ENCODE measurements at places on chromosomes 11 and 22.
A peak's percentile ranks its signal among the peaks of the same experiment; 100 is the strongest.

GRCh38 chr11:83611031-83611430 is 324.9 kb upstream of the CCDC90B start:
- no peak for DNase-seq

DNA sequence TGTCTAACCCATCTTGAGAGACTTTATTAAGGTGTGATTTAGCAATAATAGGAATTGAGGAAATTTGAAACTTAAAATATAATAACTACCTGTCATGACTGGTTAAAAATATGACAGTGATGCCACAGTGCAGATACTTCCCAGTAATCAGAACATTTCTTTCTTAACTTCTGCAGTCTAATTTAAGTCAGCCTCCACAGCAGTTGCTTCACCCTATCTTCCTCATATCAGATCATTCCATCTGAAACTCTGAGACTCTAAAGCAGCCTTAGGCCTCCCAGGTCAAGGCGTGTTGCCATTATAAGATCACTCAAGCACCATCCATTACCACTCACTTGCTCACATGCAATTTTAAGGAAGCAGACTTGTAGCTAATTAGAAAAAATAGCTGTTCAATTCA is 302.2 kb downstream of the AASDHPPT start:
- DNase-seq, result no peak

DNA sequence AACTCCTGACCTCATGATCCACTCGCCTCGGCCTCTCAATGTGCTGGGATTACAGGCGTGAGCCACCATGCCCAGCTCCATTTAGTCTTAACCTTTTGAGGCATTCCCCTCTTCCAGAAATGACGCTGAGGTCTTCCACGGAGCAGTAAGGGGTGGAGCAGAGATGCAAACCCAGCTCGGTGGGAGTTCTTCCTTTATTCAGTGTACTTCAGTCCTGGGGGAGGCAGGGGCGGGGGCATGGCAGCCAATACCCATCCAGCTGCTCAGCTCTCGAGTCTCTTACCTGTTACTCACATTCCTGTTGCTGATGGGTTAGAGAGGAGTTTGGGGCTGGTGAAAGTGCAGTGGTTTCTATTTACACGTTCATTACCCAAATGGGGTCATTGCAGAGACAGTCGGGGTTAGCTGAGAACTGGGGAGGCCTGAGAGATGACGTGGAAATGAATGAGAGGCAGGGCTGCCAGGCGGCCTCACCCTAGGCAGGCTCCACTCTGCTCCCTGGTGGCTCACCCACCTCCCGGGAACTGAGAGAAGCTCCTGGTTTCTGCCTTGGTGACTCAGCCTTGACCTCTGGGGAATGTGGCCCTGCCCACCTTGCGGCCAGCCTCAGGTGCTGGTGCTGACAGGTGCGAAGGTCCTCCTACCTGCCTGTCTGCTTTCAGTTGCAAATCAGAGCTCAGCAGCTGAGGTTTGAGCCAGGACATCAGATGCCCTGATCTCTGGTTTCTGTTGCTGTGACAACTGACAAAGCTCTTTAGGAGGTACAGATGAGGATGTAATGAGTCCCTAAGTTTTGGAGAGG is 13.4 kb upstream of the ST14 start:
- DNase-seq, result no peak

DNA sequence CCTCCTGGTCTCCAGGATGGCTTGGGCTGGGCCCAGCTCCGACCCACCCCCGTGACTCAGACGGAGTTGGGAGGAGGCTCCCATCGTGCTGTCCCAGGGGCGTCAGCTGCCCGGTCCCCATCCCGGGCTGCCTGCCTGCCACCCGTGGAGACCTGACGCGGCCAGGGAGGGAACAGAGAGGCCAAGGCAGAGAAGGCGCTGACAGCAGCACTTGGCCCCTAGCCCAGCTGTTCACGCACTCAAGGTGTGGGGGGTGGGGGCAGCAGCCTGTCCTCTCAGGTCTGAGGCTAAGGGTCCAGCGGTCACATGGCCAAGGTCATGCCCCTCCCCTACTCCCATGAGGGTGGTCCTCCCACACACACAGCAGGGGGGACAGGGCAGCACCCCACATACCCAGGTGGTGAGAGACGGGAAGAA is 48.6 kb downstream of the ELFN2 start:
- no peak for DNase-seq

- DNase-seq, result no peak
These were observed 17.2 kb upstream of the MPZL2 start for GRCh38 chr11:118281284-118281683.

GRCh38 chr11:92941676-92942571 is 27.5 kb upstream of the MTNR1B start:
- no peak for DNase-seq

- DNase-seq, result no peak
These were observed 5.8 kb upstream of the PPIL2 start for GRCh38 chr22:21659864-21660525.

- DNase-seq, result no peak
These were observed 272.0 kb downstream of the BLID start for GRCh38 chr11:121844016-121844415.

DNA sequence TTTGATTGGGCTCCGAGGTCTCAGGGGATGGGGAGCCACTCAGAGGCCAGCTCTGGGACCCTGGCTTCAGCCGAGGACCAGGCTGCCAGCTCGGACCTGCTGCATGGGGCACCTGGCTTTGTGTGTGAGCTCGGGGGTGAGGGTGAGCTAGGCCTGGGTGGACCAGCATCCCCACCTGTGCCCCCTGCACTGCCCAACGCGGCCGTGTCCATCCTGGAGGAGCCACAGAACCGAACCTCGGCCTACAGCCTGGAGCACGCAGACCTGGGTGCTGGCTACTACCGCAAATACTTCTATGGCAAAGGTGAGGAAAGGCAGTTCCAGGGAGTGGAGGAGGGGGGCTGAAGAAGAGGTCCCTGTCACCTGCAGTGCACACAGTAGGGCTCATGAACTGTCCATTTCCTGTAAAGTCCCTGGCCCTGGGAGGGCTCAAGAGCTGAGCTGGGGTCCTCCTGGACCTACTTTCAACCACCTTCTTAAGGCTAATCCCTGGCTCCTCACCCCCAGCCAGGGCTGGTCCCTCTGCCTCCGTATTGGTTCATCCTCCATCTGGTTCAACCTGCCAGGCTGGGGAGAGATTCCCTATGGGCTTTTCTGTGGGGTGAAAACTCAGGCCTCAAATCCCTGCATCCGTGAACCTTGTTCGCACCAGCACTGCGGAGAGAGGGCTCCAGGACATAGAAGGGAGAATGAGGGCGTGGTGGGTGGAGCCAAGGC is 3.6 kb downstream of the SIPA1 start:
- DNase-seq, result no peak

GRCh38 chr11:124955035-124955434 is 1.0 kb downstream of the CCDC15 start:
- no peak for DNase-seq

DNA sequence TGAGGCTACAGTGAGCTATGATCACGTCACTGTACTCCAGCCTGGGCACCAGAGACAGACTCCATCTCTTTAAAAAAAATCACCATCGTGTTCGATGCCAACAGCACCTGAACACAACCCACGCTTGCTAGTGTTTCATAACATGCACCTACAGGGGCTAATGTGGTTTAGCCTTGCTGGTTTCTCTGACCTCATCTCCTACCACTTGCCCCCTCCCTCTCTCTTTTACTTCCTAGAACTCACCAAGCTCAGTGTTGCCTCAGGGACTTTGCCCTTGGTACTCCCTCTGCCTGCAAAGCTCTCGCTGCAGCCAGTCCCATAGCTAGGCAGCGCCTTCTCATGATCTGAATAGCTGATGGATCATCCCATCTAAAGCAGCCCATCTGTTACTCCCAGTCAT is 99.8 kb downstream of the FBXO7 start:
- DNase-seq, result no peak

GRCh38 chr11:72745511-72745910 is 6.7 kb downstream of the ARAP1 start:
- DNase-seq, result no peak

DNA sequence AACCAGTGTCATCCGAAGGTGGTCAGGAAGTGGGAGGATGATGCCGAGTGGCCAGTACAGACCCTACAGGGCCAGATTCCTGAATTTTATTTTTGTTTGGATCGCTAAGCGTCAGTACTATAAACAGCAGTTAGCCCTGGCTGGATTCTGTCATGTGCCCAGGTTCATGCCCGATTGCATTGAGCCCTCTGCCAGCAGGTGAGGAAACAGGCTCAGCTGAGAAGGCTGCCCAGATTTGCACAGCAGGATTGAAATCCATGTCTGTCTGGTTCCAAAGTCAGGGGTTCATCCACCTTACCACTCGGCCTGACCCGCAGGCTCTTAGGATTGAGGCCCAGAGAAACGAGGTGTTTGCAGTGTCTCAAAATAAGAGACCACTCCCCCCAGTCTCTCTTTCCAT is 9.1 kb upstream of the TBC1D22A start:
- DNase-seq, result no peak

DNA sequence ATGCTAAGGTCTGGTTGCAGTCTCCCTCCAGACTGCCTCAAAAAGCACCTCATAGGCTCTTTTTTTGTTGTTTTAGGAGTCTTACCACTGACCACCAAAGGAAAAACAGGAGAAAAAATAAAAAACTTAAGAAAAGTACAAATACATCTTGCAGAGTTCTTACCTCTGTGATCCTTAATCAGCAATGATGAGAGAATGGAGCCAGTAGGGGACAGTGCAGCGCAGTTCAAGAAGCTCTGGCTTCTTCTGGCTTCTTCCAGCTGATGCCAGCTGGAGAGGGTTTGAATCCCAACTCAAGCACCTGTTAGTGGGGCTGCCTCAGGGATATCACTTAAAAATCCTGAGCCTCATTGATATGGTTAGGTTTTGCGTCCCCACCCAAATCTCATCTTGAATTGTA is 223.3 kb upstream of the ISX start:
- DNase-seq, result no peak

DNA sequence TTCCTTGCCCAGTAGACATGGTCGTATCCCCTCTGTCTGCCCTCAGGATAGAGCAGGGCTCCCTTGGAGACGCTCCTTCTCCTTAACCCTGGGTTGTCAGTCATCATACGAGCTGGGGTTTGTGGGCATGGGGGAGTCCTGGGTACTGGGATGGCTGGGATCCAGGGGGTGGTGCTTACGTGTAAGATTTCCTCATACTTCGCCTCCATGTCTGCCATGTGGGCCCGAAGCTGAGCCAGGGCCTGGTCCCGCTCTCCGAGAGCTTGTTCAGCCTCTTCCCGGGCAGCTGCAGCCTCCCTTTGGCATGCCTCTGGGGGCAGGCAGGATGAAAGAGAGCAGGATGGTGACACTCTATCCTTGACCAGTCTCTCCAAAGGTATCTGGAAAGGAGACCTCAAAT is 5.3 kb downstream of the NHERF4 start:
- peak; percentile 71 for DNase-seq

GRCh38 chr11:72426103-72426757 is 8.1 kb downstream of the CLPB start:
- no peak for DNase-seq

DNA sequence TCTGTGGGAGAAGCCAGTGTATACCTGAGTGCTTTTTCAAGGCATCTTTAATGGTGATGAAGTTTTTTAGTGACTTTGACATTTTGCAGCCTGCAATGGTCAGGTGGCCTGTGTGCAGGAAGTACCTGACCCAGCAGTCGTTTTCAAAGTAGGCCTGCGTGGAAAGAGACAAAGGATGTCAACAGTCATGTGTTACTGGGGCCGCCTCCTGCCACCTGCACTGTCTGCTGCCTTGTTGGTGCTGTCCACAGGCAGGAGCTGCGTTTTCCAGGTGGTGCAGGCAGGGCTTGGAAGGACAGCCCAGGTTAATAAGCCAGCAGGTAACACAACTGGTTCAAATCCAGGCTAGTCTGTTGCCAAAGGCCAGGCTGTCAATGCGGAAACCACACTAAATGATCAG is 26.5 kb upstream of the NAP1L4 start:
- no peak for DNase-seq

GRCh38 chr11:72793425-72794367 is at the start of gene STARD10:
Gene STARD10, minus strand, starts transcription at chr11:72794047. Its CDS starts 12,866 bp downstream, at chr11:72781181.
- peak; percentile 99 for DNase-seq

- no peak for DNase-seq
These were observed 9.0 kb upstream of the BID start for GRCh38 chr22:17783312-17783711.

- DNase-seq, result no peak
These were observed 52.7 kb upstream of the CCND1 start for GRCh38 chr11:69588270-69588669.

DNA sequence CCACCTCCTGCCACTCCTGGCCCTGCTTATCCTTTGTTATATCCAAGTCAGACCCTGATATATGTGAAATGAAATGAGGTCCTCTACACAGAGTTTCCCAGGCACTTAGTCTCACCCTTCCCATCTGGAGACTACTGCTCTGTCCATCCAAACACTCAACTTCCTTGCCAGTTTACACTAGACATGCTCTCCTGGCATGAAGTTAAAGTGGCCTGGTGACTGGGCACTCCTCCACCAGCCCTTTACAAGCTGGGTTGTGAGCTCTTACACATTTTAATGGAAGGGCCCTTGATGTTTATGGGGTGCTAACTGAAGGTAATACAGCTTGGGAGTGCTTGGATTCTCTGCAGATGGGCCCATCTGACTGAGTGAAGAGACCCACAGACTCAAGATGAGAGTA is 216.1 kb upstream of the NARS2 start:
- no peak for DNase-seq

- DNase-seq, result no peak
These were observed 269.1 kb downstream of the TBC1D22A start for GRCh38 chr22:47031628-47031915.

DNA sequence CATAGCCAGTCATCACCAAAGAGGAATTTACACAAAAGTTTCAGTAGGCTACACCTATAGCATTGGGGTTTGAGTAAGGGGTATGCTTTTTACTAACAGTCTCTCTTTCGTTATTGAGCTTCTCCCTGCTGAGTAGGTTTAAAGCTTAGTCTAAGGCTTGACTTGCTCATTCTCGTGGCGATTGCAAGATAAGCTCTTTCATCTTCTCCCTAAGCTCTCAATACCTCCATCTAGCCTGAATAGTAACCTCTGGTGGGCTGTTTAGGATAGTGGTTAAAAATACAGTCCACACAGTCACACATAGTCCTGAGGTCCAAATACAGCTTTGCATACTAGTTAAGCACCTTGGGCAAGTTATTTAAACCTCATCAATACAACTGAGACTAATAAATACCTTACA is 65.6 kb downstream of the IMMP1L start:
- no peak for DNase-seq

DNA sequence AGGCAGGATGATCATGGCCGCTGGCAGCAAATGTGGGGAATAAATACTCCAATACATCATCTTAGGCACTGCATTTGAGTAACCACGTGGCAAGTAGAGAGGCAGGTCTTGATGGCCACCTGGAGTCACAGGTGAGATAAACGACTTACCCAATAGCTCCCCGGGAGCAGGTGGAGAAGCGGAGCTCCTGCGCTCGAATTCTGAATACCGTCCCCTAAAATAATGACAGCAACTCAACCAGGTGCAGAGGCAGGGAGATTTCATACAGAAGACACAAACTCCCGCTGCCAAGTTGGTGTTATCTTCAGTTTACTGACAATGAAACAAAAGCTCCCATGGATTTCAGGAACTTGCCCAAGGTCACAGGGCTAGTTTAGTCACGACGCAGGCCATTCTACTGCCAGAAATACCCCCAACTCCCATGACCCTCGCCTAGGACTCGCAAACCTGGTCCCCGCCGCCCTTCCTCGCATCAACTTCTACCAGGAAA is 437 bp downstream of the SLC43A3 start:
- no peak for DNase-seq

- DNase-seq, result no peak
These were observed 39.1 kb downstream of the PITPNB start for GRCh38 chr22:27879923-27880322.

GRCh38 chr11:33742249-33742851 is 6.1 kb upstream of the CD59 start:
- no peak for DNase-seq

- DNase-seq, result peak; percentile 96
These were observed 16.0 kb downstream of the USH1C start for GRCh38 chr11:17528181-17528691.

- DNase-seq, result no peak
These were observed 22.8 kb downstream of the OSBP2 start for GRCh38 chr22:30717331-30717921.
